ENCODE measurements at places on chromosomes 7 and 10. TPM values are rescaled to one million over a fixed set of nuclear protein-coding genes. Genes with fewer than 3 reads are reported as not detected.

DNA sequence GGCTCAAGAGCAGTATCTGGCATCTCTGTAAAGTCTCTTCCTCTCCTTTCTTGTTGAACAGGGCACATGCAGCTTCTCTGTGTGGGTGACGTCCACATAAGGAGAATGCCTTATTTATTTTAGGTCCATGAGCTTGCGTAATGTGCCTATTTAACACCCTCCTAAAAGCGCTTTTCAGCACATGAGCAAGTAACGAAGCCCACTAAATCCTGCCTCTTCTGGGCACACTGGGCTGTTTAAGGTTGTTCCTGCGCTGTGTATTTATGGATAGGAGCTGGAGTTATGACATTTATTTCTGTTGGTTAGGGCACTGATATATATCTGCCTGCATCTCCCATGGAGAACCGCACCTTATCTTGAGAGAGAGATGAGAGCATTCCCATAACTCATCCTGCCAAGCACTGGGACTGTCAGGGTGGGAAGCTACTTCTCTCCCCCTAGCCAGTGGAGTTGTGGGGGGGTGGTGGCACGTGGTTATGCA is 76.1 kb downstream of the LRRC4 start:
- H3K27me3 ChIP-seq: no peaks in the 10 kb centered on the region
- peak; percentile 86 for DNase-seq
- no peaks in the 10 kb centered on the region for H3K36me3 ChIP-seq
- H3K27ac ChIP-seq: peak overlapping the region; percentile 76

GRCh38 chr7:69761290-69761922 is 163.1 kb downstream of the AUTS2 start:
- H3K4me3 ChIP-seq: no peak overlapping the region
- no peaks in the 10 kb centered on the region for H3K36me3 ChIP-seq
- DNase-seq: no peak
- H3K4me1 ChIP-seq: peaks cover 22% of the 10 kb centered on the region
- H3K27ac ChIP-seq: no peak overlapping the region

DNA sequence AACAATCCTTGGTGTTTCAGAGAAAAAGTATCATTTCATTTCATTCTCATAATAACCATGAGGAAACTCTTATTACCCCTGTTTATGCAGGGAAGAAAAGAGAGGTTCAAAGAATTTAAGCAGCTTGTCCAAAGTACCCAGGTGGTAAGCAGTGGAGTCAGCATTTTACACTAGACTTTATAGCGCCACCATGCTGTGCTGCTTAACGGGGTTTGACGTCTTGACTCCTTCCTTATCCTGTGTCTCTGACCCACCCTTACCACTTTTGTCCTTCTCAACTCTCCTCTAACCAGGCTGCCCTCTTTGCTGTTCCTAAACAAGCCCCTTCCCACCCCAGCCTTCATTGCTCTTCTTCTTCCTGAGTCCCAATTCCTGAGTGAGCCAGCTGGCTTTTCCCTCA is 117.0 kb upstream of the AHR start:
- DNase-seq: no peak
- H3K4me3 ChIP-seq: no peak overlapping the region
- H3K27me3 ChIP-seq: no peaks in the 10 kb centered on the region
- no peak overlapping the region for H3K27ac ChIP-seq
- H3K4me1 ChIP-seq: peaks cover 21% of the 10 kb centered on the region
- no peaks in the 10 kb centered on the region for H3K36me3 ChIP-seq

Gene CCDC172
- total RNA-seq: not detected

GRCh38 chr10:113739031-113739430 is 12.5 kb upstream of the PLEKHS1 start:
- no peaks in the 10 kb centered on the region for H3K27me3 ChIP-seq
- H3K36me3 ChIP-seq: no peaks in the 10 kb centered on the region
- no peak overlapping the region for H3K4me3 ChIP-seq
- H3K4me1 ChIP-seq: peaks cover 8% of the 10 kb centered on the region
- H3K27ac ChIP-seq: no peak overlapping the region
- DNase-seq: no peak

All from sigmoid colon (tissue), 7 donors.